ENCODE measurements at places on chromosomes 6 and 20.

DNA sequence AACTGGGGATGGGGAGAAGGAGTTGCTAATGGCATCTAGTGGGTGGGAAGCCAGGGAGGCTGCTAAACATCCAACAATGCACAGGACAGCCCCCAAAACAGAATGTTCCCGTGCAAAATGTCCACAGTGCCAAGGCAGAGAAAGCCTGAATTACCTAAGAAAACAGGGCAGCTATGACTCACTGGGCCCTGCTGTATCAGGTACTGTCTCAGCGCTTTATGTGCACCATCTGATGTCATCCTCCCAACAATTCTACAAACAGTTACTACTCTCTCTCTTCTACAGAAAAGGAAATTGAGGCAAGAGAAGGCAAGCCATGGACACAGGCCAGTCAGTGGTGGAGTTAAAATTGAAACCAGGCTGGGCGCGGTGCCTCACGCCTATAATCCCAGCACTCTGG is 3.1 kb downstream of the YTHDF1 start:
- DNase-seq: no peak

DNA sequence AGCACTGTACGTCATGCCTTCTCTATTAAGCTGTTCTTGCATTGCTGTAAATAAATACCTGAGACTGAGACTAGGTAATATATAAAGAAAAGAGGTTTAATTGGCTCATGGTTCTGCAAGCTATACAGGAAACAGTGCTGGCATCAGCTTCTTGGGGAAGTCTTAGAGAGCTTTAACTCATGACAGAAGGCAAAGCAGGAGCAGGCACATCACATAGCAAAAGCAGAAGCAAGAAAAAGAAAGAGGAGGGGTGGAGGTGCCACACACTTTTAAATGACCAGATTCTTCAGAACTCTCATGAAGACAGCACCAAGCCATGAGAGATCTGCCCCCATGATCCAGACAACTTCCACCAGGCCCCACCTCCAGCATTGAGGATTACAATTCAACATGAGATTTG is 30.1 kb downstream of the CYB5R4 start:
- no peak for DNase-seq

- DNase-seq: no peak
These were observed 233.2 kb downstream of the ARHGAP18 start for GRCh38 chr6:129476810-129477209.

GRCh38 chr6:43523284-43523683 is 6.4 kb downstream of the POLR1C start:
- DNase-seq: no peak

DNA sequence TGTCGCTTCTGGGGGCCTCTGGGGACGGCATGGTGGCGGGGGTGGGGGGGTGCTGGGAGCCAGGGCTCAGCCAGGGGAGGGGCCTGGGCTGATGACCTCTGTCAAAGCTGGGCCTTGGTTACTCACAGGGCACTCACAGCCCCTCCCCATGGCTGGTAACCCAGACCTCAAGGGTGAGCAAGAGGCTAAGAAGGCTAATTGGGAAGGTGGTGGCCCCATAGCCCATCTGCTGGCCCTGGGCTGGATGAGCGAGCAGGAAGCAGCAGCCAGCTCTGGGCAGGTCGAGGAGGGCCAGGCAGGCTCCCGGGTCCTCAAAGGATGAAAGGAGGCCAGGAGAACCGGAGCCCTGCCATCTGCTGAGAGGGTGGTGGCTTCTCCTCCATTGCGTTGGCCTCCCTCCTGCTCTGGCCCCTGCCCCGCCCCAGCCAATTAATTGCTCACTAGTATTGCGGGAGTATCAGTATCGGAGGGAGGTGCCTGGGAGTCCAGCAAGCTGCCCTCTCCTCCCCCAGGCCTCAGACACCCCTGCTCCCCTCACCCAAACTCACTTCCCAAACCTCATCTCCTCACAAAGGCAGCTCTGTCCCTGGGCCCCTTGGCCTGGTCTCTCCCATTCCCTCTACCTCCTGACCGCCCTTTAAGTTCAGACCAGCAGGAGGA is 1.0 kb upstream of the CDSN start:
- no peak for DNase-seq

GRCh38 chr6:37534893-37535292 is 35.2 kb upstream of the CCDC167 start:
- no peak for DNase-seq

DNA sequence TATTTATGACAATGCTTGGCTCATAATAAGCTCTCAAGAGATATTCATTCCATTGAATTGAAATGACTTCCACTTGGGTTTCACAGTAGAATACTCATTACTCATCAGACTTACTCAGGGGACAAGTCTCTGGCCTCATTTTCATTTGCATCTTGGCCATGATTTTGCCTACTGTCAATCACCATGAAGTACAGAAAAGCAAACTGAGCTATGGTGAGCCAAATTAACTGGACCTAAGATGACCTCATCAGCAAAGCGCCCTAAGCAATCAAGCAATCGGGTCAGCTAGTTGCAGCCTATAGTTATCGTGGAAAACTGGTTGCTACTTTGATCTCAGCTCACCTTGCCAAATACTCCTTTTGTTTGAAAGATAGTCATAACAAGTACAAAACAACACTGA is 494.7 kb upstream of the SLC35B3 start:
- DNase-seq: no peak

- DNase-seq: no peak
These were observed 87.1 kb downstream of the COL19A1 start for GRCh38 chr6:69953491-69953890.

GRCh38 chr6:48883116-48883515 is 579.9 kb downstream of the MMUT start:
- DNase-seq: peak; percentile 1

DNA sequence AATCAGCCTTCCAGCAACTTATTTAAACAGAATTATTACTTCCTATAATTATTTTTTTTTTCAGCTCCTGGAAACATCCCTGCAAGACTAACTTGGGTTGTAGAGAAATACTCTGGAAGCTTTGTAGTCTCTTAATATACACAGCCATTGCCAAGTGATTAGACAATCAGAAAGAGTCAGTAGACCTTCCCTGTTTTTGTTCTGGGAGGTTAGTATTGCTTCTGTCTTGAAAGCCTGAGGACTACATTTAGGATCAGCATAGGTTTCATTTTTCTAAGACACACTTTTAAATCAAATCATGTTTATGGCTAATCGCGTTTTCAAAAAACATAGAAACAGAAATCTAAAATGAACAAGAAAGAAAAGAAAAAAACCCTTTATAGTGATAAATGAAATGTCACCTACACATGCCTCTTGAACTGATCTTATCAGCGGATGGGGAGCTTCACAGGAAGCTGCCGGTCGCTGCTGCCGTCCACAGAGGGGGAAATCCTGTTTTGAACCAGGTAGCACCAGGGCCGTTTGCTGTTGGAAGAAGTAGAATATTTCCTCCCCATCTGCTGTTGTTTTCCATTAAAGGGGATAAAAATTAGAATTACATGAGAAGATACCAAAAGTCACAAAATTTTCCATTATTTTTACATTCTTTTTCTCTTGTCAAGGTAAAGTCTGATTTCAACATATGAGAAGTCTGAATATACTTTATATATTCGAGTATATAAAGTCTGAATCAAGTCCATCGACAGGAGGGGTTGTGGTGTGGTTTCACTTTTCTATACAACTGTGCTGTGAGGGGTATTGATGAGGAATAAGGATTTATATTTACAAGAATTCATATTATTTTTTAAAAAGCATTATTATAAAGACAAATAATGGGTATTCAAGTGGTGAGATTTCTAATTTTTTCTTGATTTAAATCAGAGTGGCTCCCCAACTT is 94.6 kb downstream of the ARMC2 start:
- no peak for DNase-seq

DNA sequence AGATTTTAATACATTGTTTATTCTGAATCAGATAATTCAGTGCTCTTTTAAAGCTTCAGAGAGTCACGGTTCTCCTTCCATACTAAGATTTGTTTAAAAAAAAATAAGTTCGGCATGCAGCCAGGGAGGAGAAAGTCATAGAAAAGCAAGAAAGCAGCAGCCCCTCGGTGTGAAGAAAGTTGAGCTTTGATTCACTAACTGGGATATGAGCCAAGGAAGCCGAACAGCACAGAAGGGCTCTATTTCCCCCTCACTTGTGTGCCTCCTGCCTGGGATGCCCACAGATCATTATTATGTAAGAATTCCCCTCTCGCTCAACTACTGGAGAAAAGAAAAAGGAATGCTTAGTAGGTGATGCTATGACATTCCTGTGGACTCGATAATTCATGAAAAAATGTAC is 69.3 kb upstream of the SYNJ2 start:
- peak; percentile 86 for DNase-seq

DNA sequence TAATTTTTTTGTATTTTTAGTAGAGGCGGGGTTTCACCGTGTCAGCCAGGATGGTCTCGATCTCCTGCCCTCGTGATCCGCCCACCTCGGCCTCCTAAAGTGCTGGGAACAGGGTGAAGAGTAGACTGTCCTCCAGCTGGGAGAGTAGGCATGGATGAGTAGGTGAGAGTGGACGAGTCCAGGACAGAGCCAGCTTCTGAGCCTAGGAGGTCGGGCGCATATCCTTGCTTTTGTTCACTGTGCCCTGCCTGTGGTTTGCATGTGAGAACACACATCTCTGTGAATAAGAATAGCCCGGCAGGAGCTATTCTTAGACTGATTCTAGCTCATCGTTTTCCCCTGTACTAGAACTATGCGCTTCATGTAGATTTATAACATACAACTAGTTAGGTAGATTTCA is 78.3 kb downstream of the RPP40 start:
- DNase-seq: no peak

GRCh38 chr20:61422636-61423425 is 170.8 kb downstream of the CDH4 start:
- DNase-seq: no peak

GRCh38 chr20:16982091-16982726 is 234.1 kb downstream of the OTOR start:
- no peak for DNase-seq

DNA sequence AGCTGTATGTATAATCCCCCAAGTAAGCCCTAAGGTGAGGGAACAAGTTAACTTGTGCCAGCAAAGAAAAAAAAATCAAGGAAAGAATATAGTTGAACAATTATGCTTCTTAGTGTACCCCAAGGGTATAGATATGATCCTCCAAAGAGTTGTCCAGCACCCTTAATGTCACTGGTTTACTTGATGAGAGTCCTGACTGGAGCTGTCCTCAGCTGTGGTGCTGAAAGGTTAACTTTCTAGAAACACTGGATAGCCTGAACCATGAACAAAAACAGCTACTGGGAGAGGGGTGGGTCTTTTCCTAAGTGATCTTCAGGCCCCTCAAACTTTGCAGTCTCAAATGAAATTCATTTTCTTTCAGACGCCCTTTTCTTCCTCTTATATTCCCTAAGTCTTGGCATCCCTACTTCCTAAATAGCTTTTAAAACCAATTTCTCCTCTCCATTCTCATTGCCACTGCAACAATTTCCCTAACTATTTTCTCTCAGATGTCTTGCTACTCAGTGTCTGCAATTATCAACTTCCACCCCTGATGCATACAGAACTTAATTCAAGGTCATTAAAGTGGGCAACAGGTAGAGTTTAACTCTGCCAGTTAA is 83.5 kb upstream of the PROKR2 start:
- no peak for DNase-seq

- no peak for DNase-seq
These were observed 321.3 kb downstream of the DHX35 start for GRCh38 chr20:39283464-39283863.

- no peak for DNase-seq
These were observed 35.9 kb upstream of the LTV1 start for GRCh38 chr6:143807103-143807772.

DNA sequence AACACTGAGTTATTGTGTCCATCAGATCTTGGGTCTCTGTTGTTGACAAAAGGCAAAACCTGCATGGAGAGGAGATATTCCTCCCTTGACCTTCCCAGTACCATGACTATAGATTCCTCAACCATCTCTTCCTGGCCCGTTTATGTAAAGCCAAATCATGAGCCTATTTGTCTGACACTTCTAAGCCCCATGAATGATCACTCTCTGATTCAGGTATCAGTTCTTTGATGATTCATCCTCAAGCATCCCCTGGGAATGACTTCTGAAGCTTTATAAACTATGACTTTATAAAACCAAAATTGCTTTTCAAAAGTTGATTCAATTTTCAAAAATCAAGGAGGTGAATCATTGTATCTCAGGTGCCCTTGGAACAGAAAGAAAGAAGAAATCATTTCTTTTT is 78.7 kb upstream of the LOC128125822 start:
- DNase-seq: no peak

DNA sequence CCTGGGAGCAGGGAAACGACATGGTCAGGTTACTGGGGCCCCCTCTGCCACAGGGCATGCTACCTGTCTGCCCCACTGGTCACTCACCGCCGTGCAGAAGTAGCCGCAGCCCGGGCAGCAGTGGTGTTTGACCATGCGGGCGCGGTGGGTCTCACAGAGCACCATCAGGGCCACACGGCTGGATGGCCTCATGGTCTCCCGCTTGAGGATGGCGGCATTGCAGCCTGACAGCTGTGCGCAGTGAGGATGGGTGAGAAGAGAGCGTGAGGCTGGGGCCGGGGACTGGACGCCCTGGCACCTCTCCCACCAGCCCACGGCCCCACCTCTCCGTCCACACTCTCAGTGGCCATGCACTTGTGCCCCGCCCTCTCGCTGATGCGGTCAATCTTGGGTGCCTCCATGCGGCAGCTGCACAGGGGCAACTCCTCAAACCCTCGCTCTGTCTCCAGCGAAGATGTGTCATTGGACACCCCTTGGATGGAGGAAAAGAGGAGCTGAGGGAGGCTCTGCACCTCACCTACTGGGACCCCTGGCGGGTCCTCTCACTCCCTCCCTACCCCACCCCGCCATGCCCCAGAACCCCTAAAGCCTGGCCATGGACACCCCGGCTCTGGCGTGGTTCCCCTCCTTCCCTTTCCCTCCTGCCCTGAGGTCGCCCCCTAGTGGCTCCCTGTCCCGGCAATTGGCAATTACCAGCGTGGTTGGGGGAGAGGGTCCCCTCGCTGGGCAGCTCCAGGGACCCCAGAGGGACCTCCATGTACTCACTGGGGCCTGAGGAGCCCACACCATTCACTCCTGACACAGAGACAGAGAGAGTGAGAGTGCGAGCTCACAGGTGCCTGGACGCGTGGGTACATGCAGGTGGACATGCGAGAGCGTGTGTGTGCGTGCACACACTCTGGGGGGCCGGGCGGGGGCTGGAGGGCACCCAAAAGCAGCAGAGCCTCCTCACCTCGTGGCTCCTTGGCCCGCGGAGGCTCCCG is 8.9 kb downstream of the EHMT2 start:
- DNase-seq: no peak

- no peak for DNase-seq
These were observed 139.7 kb downstream of the PAK5 start for GRCh38 chr20:9699181-9699580.

Data from non-pigmented ciliary epithelial cell (primary cell).